GM12891 (cell line): ENCODE measurements at places on chromosomes 13 and 19.

- DNase-seq: no peak
Measured at GRCh38 chr13:112984501-112984900, 15.5 kb downstream of the MCF2L start.

DNA sequence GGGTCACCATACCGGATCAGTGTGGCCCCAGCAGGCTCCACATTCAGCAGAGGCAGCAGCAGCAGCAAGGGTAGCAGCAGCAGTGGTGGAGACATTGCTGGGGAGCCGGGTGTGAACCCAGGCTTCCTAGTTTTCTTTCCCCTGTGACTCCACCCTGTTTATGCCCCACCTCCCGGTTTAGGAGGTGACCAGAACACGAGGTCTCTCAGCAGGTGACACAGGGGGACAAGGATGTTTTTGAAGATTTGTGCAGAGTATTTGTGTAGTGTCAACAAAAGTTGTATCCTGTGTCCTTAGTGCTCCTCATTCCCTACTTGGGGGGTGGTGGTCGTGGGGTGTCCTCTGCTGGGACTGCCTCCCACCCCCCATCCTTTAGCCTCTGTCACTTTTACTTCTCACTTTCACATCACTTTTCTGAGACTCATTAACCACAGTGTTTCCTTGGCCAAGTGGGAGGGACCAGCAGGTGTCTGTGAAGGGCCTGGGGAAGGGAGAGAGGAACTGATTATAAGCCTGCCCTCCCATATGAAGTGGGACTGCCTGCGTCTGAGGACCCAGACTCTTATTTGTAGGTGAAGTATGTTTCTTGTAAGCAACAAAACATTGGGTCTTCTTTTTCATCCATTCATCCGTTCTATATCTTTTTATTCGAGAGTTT is 15.6 kb upstream of the KCNC3 start:
- no peak for DNase-seq

DNA sequence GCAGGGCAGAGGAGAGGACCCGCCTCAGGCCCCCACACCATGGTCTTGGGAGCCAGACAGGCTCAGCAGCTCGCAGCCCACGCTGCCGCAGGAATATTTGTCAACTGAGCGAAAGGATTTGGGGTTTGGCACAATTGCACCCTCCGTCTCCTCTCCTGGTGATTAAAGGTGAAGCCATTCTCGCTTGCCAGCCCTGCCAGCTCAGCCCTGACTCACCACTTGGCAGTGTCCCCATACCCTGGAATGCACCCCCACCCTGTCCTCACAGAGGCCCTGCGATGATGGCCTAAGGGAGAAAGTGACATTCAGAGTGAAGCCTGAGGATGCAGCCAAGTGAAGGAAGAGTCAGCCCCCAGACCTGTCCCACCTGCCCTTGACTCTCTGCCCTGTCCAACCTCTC is 18.8 kb downstream of the CYTH2 start:
- no peak for DNase-seq

DNA sequence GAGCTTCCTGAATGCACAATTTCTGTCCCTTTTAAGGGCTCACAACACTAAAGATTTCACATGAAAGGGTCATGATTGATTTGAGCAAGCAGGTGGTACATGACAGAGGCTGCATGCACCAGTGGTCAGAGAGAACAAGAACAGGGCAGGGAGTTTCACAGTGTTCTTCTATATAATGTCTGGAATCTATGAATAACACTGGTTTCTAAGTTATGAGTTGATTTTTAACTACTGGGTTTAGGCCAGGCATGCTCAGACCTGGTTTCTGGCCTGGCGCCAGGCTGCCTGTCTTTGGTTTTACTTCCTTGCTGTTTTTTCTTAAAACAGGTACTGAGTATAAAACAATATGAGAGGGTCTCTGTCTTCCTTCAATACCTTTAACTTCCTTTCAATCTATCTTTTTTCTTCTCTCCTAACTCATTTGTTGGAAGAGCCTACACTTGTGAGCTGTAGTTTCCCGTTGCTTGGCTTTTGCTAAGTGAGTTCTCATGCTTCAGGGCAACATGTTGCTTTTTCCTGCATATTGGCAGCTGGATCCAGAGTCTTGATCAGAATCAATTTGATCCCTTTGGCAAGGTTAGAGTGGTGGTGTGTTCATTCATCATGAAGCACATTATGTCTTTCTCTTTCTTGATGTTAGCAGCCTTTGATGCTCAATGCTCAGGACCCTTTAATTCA is 38.5 kb upstream of the FGF14 start:
- DNase-seq: no peak

DNA sequence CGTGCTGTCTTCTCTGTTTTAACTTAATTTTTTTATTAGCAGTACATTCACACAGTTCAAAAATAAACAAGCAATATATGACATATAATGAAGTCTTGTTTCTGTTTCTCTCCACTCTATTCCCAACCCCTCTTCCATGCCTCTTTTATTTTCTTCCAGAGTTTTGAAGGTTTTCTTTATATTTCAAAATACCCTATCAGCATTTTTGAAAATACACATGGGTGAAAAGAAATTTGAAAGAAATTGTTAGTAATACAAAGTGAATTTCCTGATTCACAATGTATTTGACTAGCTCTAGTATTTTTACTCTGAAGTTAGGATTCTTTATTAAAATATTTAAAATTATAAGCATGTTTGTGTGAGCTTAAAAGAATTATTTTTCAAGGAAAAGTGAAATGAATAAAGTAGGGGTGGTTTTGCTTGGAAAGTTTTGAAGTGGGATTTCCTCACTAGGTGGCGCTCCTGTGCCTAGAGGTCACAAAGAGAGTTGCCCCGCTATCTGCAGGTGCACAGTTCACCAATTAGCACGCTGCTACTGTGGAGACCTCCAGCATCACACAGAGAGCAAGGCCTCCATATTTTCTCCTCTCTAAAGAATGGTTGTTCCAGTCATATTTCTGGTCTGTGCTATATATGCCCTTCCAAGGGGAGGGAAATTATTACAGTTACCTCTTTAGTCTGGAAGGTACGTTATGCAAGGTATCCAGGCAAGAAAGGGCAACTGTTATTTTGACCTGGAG is 37.6 kb downstream of the SOX21 start:
- peak; percentile 37 for DNase-seq

GRCh38 chr19:16293118-16294091 is 31.2 kb upstream of the KLF2 start:
- DNase-seq: no peak

DNA sequence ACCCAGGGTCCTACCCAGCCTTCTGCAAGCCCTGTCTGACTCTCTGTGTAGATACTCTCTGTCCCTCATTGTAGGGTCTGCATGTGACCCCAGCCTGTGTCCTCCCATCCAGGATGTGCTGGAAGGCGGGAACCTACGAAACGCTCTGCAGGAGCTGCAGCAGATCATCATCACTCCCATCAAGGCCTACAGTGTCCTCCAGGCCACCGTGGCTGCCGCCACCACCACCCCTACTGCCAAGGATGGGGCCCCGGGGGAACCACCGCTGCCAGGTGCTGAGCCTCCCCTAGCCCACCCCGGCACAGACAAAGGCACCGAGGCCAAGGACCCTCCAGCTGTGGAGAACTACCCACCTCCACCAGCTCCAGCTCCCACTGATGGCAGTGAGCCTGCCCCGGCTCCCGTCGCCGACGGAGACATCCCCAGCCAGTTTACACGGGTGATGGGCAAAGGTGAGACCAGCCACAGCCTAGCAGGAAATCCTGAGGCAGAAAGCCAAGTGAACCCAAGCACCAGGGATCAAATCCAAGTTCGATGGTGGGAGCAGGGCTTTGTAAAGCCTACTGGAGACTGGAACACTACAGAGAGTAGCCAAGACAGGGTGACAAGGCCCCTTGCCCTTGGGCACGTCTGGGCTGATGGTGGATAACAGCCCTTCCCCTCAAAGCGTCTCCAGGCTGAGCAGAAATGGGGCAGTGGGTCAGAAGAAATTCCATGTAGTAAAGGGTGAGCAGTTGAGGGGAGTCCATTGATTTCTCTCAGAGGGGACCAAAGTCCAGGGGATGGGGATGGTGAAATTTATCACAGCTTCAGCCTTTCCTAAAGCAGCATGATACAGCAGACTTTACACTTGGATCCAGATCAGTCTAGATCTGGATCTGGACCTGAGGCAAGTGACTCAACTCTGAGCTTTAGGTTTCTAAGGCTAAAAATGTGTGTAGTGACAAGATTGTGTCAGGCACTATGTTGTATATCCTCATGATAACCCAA is 13.2 kb downstream of the PAF1 start:
- no peak for DNase-seq

GRCh38 chr13:81395368-81395767 is 1054.4 kb upstream of the SPRY2 start:
- DNase-seq: no peak

DNA sequence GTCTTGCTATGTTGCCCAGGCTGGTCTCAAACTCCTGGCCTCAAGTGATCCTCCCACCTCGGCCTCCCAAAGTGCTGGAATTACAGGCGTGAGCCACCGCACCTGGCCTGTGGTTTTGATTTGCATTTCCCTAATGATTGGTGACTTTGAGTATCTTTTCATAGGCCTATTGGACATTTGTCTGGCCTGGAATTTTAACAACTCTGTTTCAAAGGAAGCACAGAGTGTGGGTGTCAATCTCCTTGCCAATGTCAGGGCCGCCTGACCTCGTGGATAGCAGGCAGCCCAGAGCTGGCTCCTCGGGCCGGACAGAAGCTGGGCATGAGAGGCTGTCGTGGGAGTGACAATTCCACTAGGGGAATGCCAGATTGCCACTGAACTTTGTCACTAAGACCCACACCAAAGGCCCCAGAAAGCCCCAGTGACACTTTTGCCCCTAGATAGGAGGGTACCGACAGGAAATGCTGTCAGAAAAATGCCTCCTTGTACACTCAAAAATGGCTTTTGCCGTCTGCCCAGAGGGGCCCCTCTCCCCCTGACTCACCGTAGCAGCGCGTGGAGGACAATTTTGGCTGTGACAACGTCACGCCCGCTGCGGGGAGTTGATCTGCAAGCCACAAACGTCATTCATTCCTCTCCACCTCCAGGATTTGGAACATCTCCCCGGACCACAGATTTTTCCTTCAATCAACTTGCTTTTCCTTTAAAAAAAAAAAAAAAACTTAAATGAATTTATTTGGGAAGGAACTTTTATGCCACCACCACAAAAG is 11.7 kb upstream of the ADGRE5 start:
- DNase-seq: no peak

DNA sequence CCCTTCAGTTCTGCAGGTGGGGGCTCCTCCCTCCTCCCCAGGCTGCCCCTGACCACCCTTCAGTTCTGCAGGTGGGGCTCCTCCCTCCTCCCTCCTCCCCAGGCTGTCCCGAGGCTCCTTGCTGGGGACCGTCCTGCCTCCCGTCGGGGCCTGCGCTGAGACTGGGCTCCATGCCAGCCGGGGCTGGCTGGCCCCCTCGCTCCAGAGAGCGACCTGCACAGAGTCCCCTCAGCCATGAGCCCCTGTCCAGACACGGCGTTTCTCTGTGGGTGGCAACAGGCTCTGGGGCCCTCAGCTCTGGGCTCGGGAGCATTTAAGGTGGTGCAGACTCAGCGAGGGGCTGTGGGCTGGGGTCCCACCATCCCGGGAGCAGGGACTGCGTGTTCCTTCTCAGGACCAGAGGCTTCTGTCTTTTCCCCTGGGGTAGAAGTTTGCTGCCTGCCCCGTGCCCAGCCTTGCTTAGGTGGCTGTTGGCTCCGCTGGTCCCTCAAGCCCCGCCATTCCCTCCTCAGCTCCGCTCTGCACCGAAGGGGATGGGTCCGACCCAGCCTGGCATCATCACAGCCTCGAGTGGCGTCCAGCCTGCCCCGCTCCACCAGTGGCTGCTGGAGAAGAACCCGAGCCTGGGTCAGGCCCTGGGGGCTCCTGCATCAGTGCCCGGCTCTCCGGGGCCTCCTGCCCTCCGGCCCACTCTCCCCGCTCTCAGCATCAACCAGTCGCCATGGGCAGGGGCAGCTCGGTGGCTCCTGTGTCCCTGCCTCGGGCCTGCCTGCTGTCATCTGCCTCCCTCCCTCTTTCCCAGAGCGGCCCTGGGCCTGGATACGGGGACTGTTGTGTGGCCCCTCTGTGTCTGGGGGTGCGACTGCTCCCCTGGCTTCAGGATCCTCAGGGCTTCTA is 27.6 kb downstream of the CSNK1G2 start:
- no peak for DNase-seq

DNA sequence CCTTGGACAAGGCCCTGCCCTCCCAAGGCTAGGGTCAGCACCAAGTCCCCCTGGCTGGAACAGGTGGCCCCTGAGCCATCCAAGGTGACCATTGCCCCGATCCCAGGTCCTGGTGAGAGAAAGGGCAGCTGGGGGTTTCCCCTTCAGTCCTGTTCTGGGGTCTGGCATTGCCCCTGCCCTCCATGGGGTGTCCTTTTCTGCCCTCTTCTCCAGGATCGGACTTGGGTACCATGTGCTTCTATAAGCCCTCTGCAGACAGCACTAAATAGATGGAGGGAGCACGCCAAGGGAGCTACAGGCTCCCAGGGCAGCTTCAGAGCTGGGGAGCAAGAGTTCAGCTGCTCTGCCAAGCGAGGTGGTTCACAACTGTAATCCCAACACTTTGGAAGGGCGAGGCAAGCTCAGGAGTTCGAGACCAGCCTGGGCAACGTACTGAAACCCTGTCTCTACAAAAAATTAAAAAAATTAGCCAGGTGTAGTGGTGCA is 13.5 kb upstream of the KCNN1 start:
- DNase-seq: no peak

GRCh38 chr13:47109028-47109427 is 212.2 kb upstream of the HTR2A start:
- DNase-seq: no peak

DNA sequence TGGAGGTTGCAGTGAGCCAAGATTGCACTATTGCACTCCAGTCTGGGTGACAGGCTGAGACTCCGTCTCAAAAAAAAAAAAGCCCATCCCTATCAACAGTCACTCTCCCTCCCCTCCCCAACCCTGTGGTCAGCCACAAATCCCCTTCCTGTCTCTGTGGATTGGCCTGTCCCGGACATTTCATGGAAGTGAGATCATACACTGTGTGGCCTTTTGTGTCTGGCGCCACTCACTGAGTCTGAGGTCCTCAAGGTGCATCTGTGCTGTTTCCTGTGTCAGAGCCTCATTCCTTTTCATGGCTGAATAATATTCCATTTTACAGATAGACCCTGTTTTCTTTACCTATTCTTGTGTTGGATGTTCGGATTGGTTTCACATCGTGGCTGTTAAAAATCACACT is 149.5 kb downstream of the PTPRS start:
- DNase-seq: no peak

DNA sequence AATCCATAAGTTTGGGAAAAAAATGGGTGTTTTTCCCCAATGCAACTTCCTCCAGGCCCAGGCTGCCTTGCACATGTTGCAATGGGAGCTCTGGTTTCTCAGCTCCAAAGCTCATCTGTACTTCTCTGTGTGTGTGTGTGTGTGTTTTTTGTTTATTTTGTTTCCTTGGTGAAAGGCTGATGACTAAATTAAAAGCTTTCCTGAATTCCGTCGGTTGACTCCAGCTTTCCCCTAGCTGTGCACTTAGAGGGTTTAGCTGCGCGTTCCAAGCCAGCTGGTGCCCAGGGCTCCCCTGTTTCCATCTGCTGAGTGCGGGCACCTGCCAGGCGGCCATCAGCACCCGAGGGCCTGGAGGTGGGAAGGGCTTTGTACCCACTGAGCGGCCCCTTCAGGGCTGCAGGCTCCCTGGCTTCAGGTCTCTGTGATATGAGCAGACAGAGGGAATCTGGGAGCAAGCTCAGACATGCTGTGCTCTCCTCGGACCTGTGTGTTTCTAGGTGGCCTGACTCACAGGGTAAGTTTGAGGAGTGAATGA is 129.1 kb upstream of the SOX1 start:
- DNase-seq: no peak

- DNase-seq: no peak
Measured at GRCh38 chr19:11504502-11505031, 1.1 kb downstream of the ZNF653 start.

GRCh38 chr13:96816261-96816660 is 178.0 kb downstream of the OXGR1 start:
- no peak for DNase-seq
